ENCODE measurements at places on chromosomes 3 and 15.

DNA sequence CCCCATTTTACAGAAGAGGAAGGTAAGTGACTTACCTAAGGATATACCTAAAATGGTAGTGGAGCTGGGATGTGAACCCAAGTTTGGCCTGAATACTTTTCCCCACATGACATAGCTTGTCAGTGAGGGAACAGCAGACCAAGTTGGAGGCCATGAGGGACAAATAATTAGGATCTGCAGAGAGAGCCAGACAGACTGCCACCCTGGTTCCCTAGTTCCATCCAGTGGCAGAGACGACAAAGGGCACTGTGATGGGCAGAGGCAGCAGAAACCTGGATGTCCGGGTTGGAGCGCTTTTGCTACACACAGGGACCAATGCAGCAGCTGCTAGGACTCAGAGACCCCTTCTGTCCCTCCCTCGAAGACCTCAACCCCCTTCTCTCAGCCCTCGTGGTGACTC lies 1.2 kb downstream of the CPLX3 start:
- DNase-seq: no peak

- no peak for DNase-seq
Observed at GRCh38 chr3:36859494-36859893, 85.4 kb downstream of the TRANK1 start.

DNA sequence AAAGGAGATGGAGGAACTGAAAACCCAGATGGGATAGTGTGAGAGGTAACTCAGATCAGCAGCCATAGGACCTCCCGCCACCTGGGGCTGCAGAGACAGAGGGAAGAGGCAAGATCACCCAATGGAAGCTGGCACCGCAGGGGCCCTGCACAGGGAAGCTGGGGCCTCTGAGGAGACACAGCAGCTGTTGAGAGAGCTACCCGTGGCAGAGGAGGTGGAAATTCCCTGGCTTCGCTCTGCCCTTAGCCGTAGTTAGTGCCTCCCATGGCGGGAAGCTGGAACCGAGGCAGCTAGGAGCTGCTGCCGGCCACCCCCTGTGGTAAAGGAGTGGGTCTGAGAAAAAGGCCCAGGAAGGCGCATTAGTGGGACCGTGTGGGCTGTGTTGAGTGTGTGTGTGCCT lies 18.0 kb upstream of the PLXNA1 start:
- DNase-seq: no peak

- no peak for DNase-seq
Observed at GRCh38 chr15:48373821-48374451, 42.7 kb downstream of the DUT start.

DNA sequence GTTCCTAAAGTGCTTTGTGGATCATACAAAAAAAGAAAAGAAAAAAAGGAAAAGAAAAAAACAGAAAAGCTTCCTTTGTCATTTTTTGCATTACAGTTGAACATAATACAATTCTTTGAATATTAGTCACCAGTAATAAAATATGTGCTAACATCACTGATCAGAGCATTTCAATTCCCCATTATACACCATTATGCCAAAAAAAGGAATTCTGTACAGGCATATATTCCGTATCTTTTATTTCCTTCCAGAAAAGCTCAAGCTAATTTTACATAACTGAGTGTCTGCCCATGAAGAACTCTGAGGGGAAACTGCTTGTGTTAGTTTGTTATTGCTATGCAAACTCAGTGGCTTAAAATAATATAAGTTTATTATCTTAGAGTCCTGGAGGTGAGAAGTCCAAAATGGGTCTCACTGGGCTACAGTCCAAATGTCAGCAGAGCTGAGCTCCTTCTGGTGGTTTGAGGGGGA lies 377.9 kb downstream of the GAP43 start:
- DNase-seq: no peak

- DNase-seq: no peak
Observed at GRCh38 chr3:62884096-62884870, 9.1 kb upstream of the CADPS start.

DNA sequence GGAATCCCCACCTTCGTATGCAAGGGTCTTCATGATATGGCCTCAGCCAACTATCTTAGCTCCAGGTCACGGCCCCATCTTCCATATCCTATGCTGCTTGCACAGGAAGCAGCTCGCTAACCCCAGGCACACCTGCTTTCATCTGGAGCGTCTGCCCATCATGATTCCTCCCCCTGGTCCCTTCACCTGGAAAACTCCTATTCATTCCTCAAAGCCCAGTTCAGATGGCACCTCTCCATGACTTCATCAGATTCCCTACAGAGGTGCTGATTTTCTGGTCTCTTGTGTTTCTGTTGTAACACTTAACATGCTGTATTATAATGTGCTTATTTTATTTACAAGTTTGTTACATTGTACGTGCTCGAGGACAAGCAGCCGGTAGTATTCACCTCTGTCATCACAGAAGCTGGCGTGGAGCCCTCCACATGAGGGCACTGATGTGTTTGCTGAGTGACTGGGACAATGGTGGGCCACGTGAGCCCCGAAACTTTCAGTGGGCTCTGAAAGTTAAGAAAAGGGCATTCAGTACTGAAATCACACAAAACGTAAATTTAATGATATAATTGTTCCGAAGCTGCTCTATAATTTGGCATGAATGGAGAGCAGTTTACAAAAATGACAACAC lies 16.2 kb downstream of the MUC20 start:
- no peak for DNase-seq

DNA sequence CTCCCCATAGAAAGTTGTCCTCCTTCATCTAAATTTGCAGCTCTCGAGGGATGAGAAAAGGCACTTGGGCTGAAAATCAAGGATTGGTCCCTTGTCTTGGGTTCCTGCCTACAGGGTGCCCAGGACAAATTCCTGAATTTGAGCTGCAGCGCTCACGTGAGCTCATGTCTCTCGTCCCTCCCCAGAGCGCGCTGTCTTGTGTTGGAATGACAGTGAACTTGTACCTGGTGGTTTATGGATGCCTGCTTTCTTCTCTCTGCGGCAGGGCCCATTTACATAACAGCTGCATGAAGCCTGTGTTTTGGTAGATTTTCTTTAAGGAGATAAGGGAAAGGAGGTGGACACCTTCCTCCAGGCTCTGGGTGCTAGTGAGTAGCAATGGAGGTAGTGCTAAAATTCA lies 4.3 kb downstream of the RYR3 start:
- no peak for DNase-seq

DNA sequence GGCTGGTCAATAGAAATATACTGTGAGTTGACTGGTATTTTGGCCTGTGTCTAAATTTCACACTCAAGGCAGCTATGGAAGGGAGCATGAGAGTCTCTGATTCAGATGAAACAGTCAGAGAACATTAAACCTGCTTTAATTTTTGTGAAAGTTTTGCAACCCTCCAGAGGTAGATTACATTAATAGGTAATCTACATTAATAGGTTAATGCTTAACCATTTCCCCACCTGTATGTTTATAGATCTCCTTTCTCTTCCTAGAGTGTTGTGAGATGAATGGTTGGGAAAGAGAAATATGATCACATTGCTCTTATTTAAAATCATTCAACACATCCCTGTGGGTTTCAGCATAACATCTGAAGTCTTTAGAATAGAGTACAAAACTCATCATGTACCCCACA lies 586.9 kb upstream of the DPPA4 start:
- DNase-seq: no peak

DNA sequence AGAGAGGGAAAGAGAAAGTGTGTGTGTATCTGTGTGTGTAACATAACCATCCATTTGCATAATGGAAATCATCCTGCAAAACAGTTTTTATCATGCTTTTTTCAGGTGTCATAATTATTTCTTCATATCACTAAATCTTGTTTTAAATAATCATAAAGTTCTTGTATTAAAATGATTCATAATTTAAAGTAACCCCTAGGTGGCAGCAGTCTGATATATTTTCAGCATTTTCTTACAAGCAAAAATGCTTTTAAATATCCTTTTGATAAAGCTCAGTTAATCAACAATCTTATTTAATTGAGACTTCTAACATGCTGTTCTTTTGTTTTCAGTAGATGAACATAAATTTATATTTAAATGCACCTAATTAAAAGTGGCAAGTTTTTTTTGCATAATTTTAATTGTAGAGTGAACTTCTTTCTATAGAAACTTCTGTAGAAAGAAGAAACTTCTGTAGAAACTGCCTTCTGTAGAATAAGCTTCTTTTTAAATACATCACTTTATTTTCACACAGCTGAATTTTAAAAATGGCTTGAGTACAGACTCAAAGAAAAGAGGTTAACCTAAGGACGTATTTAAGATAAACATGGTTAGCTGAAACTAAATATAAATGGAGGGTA lies 72.5 kb downstream of the OPA1 start:
- DNase-seq: no peak

- no peak for DNase-seq
Observed at GRCh38 chr3:128548021-128548420, 55.0 kb upstream of the GATA2 start.

GRCh38 chr3:184391266-184391665 lies 11.4 kb downstream of the CHRD start:
- no peak for DNase-seq

DNA sequence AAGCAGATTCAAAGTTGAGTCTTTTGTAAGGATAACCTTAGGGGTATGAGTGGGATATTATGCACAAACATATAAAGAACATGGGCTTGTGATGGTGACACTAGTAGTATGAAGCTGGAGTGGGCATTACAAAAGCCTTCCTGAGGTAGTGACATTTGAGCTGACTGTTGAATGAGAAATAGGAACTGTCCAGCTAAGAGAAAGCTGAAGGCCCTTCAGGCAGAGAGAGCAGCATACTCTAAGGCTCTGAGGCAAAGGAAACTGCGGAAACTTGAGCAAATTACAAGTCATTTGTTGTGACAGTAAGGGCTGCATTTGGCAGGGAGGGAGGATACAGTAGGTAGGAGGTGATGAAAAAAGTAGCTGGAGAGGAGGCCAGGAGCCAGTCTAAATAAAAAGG lies 190.7 kb upstream of the CD96 start:
- no peak for DNase-seq

DNA sequence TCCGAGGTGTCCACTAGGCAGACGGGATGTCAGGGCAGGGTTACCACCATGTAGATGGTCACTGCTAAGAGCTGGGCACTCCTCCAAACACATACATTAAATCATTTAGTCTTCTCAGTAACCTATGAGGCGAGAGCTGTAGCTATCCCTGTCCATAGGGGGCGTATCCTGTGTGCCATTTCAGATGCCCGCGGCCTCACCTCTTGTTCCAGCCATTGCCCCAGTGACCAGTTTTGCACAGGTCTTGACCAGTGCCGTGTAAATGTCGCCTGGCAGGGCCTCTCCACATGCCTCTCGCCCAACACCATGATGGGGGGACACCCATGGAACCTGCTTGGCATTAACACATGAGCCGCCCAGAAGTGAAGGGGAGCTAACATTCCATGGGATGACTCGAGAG lies 20.8 kb upstream of the SRP14 start:
- DNase-seq: no peak

- no peak for DNase-seq
Observed at GRCh38 chr3:159929171-159930141, 59.2 kb upstream of the IL12A start.

- DNase-seq: no peak
Observed at GRCh38 chr3:188673646-188674186, 498.1 kb upstream of the TPRG1 start.

GRCh38 chr3:69542089-69542804 lies 156.4 kb upstream of the FRMD4B start:
- DNase-seq: no peak

GRCh38 chr15:61700803-61701202 lies 359.4 kb downstream of the VPS13C start:
- DNase-seq: no peak

DNA sequence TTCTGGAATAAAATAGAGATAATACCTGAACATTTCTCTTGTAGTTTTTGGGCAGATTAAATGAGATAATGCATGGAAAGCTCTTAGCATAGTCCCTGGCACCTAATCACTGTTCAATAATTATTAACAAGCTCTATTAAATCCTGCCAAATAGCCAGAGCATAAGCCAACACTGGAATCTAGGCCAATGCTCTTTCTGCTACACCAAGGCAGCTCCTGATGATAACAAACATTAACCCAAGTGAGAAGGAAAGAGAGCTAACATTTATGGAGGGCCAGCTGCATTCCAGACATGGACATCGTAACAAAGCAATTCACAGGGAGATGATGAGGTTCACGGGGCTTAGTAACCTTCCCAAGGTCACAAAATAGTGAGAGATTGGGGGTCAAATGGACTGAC lies 23.3 kb downstream of the LARP6 start:
- DNase-seq: no peak

- no peak for DNase-seq
Observed at GRCh38 chr3:175295248-175296130, 436.4 kb downstream of the NAALADL2 start.

DNA sequence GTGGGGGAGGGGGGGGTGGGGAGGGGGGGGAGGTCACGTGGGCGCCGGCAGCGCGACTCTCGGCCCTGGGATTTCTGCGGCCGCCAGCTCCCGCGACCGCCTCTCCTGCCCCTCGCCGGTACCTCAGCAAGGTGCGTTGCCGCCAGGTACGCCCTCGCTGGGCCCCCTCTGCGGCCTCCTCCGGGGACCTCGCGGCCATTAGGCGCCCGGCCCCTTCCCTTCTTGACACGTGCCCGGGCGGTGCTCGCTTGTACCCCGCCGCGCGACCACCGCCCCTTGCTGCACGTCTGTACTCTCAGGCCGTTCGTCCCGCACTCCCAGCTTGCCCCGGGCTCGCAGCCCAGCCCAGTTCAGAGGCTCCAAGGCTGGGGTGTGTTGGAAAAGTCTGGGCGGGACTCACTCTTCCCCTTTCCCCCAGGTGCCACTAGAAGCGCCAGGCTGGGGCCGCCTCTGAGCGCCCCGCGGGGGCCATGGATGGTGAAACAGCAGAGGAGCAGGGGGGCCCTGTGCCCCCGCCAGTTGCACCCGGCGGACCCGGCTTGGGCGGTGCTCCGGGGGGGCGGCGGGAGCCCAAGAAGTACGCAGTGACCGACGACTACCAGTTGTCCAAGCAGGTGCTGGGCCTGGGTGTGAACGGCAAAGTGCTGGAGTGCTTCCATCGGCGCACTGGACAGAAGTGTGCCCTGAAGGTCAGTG lies at the start of gene MAPKAPK3:
TSS of gene MAPKAPK3 (plus strand) at position 56 of the 696 bp plus-strand sequence. CDS start at position 471, 415 bp downstream.
- no peak for DNase-seq

GRCh38 chr3:123156276-123156995 lies 45.3 kb upstream of the SEC22A start:
- no peak for DNase-seq

DNA sequence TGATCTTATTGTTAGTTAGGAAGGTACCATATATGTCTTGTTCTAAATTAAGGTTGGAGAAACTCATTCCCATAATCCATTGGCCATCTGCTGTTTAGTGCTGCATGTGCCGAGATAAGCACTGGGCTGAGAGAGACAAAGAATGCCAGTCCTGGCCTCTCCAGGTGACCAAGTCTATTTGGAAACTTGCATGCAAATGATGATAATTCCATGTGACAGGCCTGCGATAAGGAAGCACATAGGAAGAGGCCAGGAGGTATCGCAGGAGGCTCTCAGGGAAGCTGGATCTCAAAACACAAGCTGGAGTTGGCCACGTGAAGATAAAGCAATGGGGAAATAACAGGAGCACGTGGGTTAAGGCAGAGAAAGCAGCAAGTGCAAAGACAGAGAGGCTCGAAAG lies 39.7 kb downstream of the MYO5C start:
- no peak for DNase-seq

- DNase-seq: no peak
Observed at GRCh38 chr15:86932456-86932855, 852.8 kb downstream of the AGBL1 start.

All from activated CD4-positive, alpha-beta T cell treated with anti-CD3 and anti-CD28 coated beads for 24 hours (primary cell).